Smooth muscle cell of the brain vasculature (primary cell): ENCODE measurements at places on chromosomes 11 and 22.
A peak's percentile ranks its signal among the peaks of the same experiment; 100 is the strongest.

- no peak for DNase-seq
Observed at GRCh38 chr11:96211436-96211835, 131.6 kb downstream of the MAML2 start.

- DNase-seq = no peak
Observed at GRCh38 chr11:66232769-66233168, 35.7 kb upstream of the RAB1B start.

- no peak for DNase-seq
Observed at GRCh38 chr11:133681901-133682300, 149.6 kb upstream of the OPCML start.

GRCh38 chr11:129720156-129720555 is 95.5 kb upstream of the TMEM45B start:
- DNase-seq = no peak

- no peak for DNase-seq
Observed at GRCh38 chr22:25131198-25131887, 68.3 kb upstream of the CRYBB3 start.

- DNase-seq = no peak
Observed at GRCh38 chr22:35538801-35539321, 1.8 kb upstream of the RASD2 start.

DNA sequence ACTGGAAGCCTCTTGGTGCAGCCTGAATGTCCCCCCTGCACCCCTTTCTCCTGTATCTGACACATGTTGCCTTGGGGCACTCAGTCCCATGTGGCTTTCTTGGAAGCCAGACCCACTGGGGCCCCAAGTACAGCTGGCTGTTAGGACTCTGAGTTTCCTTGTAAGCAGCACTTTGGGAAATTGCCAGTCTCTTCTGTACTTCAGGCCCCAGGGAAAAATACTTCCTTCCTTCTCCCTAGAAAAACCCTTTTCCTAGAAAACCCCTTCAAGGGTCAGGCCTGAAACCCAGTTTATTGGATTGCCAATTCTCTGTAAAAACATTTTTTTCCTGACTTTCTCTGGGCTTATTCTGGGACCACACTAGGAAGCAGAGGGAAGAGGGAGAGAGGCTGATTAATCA is 360.3 kb downstream of the TENM4 start:
- no peak for DNase-seq

DNA sequence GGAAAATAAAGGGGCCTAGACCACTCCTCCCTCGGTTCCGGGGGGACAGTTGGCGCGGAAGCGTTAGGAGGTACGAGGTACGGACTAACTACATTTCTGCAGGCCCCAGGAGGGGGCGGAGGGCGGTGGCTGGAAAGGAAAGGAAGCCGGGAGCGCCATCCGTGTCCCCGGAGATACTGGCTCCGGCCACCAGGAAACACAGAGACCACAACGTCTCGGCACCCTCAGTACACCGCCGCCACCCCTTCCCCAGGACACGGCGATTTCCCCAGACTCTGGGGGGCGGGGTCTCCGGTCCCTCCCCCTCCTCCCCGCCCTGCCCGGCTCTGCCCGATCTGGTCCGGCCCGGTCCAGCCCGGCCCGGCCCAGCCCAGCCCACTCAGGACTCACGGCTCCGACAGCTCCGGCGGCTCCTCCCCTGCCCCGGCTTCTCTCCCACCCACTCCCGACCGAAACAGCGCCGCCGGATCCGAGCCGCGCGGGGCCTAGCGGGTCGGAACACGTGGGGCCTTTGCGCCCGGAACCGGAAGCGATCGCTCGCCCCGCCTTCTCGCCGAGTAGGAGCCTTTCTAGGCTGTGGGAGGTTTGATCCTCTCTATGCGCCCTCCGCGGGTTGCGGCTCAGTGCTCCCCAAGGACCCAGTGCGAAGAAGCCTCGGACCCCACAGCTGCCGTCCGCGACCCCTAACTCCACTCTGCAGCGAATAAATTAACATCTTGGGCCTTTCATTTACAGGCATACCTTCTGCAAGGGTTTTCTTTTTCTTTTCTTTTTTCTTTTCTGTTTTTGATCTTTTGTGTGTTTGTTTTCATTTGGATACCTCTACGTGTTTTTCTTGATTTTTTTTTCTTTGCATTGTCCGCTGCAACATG is at the start of gene ZNF202:
TSS of gene ZNF202 (minus strand) at position 502 of the 872 bp plus-strand sequence. CDS start 10,772 bp downstream, outside the sequence.
- DNase-seq = peak; percentile 70

GRCh38 chr11:93038521-93038920 is 69.1 kb downstream of the MTNR1B start:
- no peak for DNase-seq

DNA sequence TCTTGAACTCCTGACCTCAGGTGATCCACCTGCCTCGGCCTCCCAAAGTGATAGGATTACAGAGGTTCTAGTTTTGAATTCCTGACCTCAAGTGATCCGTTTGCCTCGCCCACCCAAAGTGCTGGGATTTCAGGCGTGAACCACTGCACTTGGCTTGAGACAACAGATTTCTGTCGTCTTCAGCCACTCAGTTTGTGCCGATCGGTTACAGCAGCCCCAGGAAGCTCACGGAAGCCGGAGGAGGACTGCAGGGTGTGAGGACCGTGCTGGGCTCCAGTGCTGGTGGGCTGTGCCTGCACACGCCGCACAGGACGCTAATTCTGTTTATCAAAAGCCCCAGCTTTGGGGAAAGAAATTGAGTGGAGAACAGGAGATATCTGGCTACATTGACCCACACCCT is 82.0 kb downstream of the CELSR1 start:
- no peak for DNase-seq

GRCh38 chr11:32148895-32149294 is 58.0 kb downstream of the RCN1 start:
- DNase-seq = no peak

DNA sequence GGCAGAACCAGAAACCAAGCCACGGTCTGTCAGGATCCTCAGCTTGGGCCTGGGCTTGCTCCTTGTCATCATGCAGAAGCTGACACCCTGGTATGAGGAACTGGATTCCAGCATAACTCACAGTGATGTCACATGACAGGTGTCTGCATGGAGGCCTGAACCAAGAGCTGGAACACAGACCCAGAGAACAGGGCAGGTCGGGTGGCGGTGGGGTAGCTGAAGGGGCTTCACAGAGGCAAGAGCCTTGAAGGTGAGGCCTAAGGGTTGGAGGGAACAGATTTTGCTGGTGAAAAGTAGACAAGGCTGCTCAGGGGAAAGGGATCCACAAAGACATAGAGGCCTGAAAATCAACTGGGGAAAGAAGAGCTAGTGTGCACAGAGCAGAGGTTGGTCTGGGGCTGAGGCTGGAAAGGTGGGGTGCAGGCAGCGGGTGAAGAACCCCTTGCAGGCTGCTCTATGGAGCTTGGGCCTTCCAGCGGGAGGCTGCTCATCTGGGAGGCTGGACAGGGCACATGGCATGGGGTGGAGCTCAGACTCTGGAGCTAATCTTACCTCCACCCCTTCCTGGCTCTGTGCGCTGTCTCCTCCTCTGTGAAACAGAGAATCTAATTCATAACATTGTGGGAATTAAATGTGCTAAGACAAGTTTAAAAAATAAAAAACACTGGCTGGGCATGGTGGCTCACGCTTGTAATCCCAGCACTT is 18.4 kb upstream of the RPS3 start:
- DNase-seq = no peak

DNA sequence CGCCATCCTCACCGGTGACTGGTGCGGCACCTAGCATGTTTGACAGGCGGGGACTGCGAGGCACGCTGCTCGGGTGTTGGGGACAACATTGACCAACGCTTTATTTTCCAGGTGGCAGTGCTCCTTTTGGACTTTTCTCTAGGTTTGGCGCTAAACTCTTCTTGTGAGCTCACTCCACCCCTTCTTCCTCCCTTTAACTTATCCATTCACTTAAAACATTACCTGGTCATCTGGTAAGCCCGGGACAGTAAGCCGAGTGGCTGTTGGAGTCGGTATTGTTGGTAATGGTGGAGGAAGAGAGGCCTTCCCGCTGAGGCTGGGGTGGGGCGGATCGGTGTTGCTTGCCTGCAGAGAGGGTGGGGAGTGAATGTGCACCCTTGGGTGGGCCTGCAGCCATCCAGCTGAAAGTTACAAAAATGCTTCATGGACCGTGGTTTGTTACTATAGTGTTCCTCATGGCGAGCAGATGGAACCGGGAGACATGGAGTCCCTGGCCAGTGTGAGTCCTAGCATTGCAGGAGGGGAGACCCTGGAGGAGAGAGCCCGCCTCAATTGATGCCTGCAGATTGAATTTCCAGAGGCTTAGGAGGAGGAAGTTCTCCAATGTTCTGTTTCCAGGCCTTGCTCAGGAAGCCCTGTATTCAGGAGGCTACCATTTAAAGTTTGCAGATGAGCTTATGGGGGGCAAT is 1.1 kb downstream of the NEAT1 start:
- no peak for DNase-seq

DNA sequence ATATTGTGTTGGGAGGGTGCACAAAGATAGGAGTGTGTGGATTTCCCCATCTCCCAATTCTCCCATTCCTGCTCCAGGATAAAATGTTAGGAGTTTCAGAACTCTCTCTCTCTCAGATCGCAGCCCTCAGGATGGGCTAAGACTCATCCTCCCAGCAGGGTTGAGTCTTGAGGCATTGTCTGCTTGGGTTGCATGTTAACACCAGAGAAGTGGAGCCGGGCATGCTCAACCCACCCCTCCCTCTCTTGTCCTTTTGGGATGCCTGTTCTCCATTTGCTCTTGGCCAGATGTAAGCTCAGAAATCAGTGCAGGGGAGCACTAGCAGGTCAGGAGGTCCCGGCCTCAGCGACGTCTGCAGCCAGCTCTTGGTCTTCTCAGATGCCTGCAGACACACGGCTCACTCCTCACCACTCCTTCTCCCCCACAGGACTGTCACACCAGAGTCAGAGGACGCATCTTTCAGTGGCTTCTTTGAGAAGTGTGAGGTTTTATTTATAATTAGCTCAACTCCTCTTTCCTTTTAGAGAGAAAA is 1456.5 kb downstream of the TBC1D22A start:
- DNase-seq = no peak

GRCh38 chr22:29150701-29151100 is 55.0 kb upstream of the EMID1 start:
- no peak for DNase-seq

- DNase-seq = peak; percentile 43
Observed at GRCh38 chr11:109914809-109915653, 178.2 kb upstream of the ZC3H12C start.

DNA sequence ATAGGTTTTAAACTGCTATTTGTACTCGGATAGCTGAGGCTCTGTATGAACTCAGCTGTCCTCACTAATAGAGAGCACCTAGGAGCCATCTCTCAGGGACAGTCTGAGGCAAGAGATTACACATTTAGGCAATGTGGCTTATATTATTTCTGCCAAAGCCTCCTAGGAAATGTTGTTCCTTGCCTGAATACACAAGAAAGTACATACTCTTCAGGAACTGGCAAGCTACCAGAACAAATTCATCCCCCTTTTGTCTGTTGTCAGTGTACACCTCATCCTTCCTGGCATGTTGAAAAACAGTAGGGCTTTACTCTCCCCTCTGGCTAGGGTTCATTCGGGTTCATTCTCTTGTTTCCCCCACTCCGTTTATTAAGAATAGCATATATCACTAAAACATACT is 615.9 kb upstream of the FAT3 start:
- DNase-seq = peak; percentile 1

DNA sequence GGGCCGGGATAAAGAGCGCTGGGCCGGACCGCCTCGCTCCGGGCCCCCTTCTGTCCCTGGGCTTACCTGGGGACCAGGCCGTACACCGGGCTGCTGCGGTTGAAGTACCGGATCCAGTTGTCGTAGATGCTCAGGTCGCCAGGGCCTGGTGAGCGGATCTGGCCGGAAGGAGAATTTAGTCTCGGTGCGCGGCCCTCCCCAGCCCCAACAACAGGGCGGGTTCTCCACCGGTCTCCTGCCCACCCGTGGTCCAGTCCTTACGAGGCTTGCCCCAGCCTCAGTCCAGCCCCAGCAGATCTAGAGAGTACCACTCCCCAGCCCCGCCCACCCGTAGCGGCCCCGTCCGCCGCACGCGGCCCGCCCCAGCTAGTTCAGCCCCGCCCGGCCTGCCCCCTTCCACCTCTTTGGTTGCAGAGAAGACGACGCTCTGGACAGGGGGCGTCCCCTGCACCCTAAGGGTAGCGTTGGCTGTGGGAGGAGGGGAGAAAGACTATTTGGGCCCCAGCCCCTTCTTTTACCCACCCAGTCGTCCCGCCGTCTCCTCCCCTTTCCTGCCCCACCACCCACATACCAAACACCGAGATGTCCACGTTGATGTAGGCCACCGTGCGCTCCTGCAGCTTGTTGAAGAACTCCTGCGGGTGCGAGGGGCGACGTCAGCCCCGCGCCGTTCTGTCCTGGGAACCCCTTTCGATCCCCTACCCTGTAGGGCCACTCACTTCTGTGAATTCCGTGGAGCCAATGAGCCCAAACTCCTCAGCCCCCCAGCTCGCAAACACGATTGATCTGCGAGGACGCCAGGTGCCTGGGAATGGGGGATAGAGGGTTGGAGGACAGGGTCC is 6.8 kb downstream of the SAC3D1 start:
- no peak for DNase-seq

GRCh38 chr22:41939981-41940831 is 6.7 kb downstream of the CENPM start:
- DNase-seq = no peak

DNA sequence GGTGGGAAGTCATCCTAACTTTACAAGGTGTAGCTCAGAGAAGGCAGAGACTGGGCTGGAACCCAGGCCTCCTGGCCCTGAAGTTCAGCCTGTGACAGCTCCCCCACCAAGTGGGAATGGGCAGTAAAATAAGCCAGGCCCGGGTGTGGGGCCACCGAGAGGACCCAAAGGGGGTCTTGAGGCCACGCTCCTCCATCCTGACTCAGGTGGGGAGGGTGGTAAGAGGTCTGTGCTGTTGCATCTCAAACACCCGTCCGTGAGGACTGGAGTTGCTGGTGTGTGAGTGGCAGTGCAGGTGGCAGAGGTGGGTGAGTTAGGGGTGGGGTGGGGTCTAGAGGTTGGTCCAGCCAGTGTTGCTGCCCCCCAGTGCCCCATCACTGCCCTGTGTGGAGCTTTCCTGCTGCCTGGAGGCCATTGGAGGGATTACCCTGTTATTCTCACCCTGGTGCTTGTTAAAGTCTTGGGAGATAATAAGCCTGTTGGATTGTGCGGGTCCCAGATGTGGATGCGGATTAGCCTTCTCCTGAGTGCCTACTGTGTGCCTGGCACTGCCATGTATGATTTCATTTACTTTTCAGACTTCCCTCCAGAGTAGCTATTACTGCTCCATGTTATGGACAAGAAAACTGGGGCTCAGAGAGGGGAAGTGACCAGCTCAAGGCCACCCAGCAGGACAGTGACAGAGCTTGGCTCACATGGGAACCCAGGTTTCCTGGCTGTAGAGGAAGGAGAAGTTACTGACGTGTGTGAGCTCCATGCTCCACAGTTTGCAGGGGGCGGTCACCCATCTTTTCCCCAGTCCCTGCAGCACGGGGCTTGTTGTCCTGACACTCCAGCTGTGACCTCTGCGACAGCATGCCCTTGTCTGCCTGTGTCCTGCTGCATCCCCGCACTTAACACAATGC is 12.9 kb downstream of the SERPINH1 start:
- DNase-seq = no peak

- no peak for DNase-seq
Observed at GRCh38 chr22:47582067-47582466, 819.6 kb downstream of the TBC1D22A start.

- DNase-seq = no peak
Observed at GRCh38 chr11:33898957-33899356, 7.1 kb upstream of the LMO2 start.

GRCh38 chr11:133785795-133786340 is 59.4 kb downstream of the SPATA19 start:
- no peak for DNase-seq

- DNase-seq = no peak
Observed at GRCh38 chr11:8022876-8023275, 35.7 kb downstream of the EIF3F start.
